ENCODE measurements at places on chromosomes 3 and 15.

DNA sequence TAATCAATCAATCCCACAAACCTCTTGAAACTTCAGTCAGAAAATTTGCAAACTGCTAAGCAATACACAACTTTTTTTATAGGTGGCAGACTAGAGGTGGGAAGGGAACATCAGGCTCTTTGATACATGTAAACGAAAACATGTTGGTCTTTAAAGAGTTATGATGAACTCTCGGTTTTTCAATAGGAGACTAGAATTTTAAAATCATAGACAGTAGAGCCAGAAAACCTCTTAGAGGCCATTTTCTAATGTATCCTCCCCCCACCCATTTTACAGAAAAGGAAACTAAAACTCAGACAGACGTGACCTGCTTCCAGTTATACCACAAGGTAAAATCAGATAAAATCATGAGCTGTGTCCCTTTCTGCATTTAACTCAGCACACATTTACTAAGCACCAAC, 179.1 kb upstream of the LPP start:
- no peak for DNase-seq

DNA sequence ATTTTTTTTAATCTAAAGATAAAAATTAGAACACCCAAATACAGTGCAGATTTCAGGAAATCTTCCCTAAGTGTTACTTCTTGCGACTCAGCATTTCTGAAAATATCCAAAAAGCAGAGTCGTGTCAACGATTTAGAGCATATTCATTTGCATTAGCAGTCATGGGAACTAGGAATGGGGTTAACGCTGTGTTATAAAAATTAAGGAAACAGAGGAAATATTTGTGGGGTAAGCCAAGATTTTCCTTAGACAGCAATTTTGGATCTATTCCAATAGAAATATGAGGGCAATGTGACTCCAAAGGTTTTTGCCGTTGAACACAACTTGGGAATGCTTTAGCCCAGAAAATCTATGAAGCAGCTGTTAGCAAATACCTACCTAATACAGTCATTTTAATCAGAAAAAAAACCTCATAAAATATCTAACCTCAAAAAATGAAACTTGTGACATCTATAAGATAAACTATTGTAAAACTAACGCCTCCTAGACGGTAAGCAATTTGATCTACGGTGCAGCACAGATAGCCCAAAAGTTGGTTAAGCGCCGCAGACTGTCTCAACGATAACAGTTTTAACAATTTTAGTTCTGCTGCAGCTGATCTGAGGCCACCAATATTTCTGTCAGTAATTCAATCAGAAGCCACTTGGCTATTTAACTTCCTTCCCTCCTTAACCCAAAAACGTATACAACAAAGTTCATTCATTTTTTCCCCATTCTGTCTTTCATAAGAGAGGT, 5.8 kb upstream of the ATP11B start:
- no peak for DNase-seq

- no peak for DNase-seq
These were observed 385.9 kb upstream of the BCHE start for GRCh38 chr3:166223120-166223519.

DNA sequence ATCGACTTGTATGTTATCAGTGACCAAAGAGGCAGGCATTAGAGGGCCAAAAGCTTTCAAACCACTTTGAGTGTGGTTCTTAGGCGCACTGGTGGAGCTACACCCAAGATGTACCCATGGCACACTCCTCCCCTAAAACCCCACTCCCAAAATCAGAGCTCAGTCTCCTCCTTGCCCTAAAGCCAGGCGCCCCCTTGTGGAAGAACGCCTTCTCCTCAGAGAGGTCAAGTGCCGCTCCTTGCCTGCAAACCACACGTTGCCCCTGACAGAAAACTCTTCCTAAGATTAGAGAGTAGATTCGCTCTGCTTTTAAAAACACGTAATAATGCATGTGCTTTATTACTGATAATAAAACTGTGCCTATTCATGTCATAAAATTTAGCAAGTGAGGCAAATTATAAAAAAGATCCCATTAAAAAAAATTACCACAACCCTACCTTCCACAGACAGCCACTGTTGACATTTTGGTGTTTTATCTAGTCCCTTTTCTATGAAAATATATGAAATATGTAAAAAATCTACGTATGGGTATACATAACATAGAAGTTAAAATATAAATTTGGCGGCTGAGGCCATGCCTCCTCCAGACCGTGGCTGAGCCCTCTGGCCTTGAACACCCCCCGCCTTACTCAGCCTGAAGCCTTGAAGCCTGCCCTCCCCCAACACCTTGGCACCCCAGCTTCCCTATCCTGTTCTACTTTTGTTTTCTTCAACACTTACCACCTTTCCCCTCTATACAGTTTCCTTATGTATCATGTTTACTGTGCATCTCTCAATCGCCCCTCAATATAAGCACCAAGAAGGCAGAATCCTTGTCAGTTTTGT, 33.5 kb downstream of the BCL2L10 start:
- DNase-seq, result no peak

DNA sequence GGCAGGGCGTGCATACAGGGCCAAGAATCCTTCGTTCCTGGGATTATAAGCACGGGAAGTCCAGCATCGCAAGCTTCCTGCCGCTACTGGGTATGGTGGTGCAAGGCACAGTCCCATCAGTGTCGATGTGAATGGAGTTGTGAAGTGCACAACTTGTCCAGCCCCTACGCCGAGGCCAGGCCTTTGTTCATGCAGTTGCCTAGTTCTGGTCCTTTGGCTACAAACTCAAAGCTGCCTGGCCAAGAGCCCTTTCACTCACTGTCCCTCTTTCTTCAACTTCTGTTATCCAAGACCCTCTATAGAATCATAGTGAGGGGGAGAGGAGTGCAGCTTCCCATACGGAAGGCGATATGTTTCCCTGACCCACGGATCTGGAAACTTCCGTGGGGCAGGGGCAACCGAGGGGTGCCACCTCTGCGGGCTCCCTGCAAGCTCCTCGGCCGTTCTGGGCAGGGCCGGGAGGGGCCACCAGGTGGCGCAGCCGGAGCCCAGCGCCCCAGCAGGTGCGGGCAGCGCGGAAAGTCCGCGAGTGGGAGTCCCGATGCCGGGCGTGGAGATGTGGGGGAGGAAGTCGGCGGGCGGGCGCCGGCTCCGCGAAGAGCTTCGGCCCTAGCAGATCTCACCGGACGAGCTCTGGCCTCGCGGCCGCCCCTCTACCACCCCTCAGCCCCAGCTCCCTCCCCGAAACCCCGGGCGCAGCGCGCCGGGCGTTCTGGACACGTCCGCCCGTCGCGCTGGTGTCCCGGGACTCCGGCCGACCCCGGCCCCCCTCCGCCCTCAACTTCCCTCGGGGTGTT, 693 bp downstream of the RASGRP1 start:
- DNase-seq, result no peak

Data from GF-D8 (cell line).